ENCODE measurements at places on chromosomes 13 and 19. TPM values are rescaled to one million over a fixed set of nuclear protein-coding genes. Genes with fewer than 3 reads are reported as not detected.

GRCh38 chr19:40687525-40688016 lies 2.9 kb downstream of the NUMBL start:
- DNase-seq, result peak; percentile 93

Gene ZFP28
- total RNA-seq, result 5.7 TPM

DNA sequence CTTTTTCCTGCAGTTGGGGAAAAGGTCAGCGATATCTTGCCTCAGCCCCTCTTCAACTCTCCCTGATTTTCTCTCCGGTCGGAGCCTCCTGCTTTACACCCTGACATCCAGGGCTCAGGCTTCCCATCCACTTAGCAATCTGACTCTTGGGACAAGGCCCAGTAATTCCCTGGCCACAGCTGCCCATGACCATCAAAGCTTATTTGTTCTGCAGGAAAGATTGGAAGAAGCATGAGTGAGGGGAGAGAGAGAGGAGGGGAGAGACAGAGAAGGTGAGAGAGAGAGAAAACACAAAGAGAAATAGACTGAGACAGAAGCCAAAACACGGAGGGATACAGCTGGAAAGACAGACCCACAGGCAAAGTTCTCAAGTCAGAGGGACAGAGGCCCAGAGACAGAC lies 13.7 kb downstream of the SYT3 start:
- no peak for DNase-seq

Gene CBLC
- total RNA-seq, result not detected

GRCh38 chr19:11203194-11204075 lies 6.1 kb upstream of the KANK2 start:
- DNase-seq, result peak; percentile 87

GRCh38 chr19:57231686-57232085 lies 863 bp downstream of the AURKC start:
- no peak for DNase-seq

GRCh38 chr19:9757544-9758501 lies 10.7 kb downstream of the ZNF846 start:
- DNase-seq, result no peak

GRCh38 chr19:45141203-45141900 lies 19.4 kb downstream of the NKPD1 start:
- DNase-seq, result no peak

DNA sequence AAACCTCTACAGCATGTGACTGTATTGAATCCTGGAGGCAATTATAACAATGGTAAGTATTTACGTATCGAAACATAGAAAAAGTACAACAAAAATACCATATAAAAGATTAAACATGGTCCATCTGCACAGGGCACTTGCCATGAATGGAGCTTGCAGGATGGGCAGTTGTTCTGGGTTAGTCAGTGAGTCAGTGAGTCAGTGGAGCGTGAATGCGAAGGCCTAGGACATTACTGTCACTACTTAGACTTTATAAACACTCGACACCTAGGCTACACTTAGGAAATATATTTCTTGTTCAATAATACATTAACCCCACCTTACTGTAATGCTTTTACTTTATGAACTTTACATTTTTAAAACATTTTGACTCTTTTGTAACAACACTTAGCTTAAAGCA lies 35.6 kb upstream of the TMTC4 start:
- DNase-seq, result no peak

DNA sequence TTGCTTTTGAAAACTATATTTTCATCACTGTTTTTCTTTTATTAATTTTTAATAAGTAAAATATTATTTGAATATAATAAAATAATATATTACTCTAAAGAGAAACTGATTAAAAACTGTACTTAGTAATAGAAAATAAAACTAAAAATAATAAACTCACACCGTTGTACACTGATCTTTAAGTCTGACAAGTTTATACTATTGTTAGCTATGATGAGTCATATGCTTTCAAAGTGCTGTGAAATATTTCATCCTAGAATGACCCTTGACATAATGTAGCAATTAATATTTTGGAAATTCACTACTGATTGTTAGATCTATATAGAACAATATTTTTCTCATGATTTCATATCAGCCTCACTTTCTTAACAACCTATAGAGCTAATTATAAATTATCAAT lies 1040.6 kb upstream of the SPRY2 start:
- no peak for DNase-seq

- no peak for DNase-seq
These were observed 2.5 kb upstream of the S1PR4 start for GRCh38 chr19:3175781-3176714.

Gene PDX1
- not detected for total RNA-seq

Gene EDNRB
- 29.5 TPM for total RNA-seq

DNA sequence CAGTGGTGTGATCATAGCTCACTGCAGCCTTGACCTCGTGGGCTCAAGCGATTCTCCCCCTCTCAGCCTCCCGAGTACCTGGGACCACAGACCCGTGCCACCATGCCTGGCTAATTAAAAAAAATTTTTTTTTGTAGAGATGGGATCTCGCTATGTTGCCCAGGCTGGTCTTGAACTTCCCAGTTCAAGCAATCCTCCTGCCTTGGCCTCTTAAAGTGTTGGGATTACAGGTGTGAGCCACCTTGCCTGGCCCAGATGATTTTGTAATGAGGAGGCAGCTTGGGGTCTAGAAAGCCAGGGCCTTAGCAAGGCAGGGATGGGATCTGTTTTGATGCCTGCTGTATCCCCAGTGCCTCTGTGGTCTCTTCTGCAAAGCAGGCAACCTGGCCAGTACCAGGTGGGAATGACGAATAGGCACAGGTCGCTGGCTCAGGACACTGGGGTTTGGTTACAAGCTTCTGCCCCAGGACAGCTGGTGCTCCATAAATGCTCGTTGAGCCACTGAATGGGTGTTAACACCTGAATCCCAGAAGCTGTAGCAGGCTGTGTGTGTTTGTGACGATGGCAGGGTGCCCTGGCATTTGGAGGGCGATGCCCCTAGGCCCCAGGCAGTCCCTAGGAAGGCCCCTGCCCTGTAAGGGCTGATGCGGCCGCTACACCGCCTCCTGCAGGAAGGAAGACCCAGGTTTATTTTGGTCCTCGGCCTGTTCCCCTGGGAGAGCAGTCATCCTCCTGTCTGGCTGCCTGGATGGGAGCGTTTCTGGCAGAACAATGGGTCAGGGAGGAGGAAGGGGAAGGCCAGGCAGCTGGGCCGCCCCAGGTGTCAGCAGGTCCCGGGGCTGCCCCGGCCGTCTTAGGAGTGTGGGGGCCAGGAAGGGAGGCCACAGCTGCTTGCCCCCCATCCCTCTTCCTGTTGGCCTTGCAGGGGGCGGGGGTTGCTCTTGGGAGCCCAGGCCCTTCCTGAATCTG lies 8.6 kb downstream of the TNFAIP8L1 start:
- DNase-seq, result peak; percentile 83

- DNase-seq, result no peak
These were observed 836 bp upstream of the BST2 start for GRCh38 chr19:17406046-17406886.

Gene SYNGR4
- not detected for total RNA-seq

Gene SF3A2
- total RNA-seq, result 28.8 TPM

DNA sequence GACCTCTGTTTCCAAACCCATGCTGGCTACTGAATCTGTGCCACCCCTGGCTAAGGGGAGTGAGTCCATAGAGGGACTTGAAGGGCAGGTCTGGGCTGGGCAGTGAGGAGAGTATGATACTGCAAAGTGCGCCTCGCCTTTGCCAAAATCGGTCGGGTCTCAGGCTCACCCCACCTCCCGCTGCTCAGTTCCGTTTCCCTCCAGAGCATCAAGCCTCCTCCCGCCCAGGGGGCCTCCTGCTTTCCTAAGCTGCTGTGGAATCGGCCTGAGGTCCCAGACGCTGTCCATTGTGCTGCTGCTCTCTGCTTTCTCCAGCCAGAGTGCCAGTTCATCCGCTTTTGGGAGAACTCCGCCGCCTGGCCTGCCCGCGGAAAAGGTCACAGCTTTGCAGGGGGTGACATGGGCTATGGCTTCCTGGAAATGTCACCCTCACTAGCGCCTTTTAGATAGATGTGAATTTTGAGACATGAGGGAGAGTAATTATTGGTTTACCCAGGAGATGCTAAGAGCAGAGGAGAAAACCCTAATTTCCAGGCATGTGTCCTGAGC lies 1418.4 kb downstream of the UQCRFS1 start:
- DNase-seq, result peak; percentile 43

Gene LGALS14
- total RNA-seq, result not detected

- DNase-seq, result no peak
These were observed 3.2 kb upstream of the ZNF154 start for GRCh38 chr19:57712222-57712621.

- no peak for DNase-seq
These were observed 94.6 kb downstream of the EFNB2 start for GRCh38 chr13:106440866-106441265.

GRCh38 chr13:114313061-114313860 lies 1.0 kb upstream of the CHAMP1 start:
- no peak for DNase-seq

GRCh38 chr13:93861818-93862217 lies 617.7 kb downstream of the DCT start:
- DNase-seq, result peak; percentile 23

Gene OR7A10
- not detected for total RNA-seq

Gene FGF21
- total RNA-seq, result not detected

DNA sequence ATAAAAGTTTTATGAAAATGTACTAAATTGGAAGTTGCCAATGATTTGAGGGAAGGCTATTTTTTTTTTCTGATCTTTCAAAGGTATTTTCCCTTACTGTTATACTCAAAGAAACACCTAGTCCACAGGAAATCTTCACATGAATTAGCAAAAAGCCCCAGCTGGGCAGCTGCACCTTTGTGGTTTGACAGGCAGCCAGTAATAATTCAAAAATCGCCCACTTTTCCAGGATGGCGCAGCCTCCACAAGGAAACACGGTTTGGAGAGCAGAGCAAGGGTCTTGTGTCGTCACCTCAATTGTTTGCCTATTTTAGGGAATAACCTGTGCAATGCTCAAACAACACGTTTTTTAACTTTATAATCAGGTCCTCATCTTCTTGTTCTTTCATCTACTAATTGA lies 324.9 kb upstream of the GPC6 start:
- DNase-seq, result no peak

GRCh38 chr13:35704331-35704730 lies 227.8 kb upstream of the MAB21L1 start:
- no peak for DNase-seq

Gene COPE
- 136 TPM for total RNA-seq

GRCh38 chr13:74770361-74770760 lies 636.2 kb upstream of the KLF12 start:
- no peak for DNase-seq

GRCh38 chr19:17944301-17944700 lies 11.5 kb downstream of the CCDC124 start:
- DNase-seq, result peak; percentile 32

Gene S1PR4
- 1.5 TPM for total RNA-seq

DNA sequence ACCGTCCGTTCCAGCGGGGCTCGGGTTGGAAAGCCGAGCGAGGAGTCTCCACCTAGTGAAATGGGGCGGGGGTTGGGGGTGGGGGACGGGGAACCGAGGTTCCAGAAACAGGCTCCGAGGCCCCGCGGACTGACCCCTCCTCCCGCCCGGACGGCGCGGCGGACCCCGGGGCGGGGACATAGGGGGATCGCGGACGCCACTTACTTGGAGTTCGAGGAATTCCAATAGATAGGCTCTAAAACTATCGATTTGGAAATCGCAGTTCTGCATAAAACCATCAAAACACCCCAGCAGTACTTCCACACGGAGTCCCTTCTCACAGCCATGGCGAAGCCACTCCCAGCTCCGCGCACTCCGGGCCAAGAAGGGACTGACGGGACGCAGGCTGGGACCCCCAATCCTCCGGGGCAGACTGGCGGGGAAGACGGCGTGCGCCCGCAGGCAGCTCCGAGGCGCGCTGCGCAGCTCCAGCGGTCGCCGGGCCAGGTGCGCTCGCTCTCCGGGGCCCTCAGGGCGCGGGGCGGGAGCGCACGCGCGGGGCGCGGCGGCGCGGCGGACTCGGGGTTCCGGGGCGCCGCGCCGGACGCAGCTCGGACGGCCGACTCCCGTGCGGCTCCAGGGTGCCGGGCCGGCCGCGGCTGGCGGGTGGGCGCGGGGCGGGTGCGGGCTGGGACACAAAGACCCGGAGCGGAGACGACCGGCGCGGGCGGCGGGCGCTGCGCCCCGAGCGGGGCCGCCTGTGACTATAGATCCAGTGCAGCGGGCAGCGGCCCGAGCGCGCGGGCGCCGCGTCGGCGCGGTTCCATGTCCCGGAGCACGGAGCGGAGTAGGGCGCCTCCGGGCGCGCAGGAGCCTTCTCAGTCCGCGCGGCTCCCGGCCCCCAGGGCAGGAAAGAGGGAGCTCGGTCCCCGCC lies 567 bp downstream of the EFNB2 start:
- peak; percentile 46 for DNase-seq

- DNase-seq, result no peak
These were observed 15.9 kb upstream of the TICAM1 start for GRCh38 chr19:4847190-4847973.

Gene DMWD
- 57.7 TPM for total RNA-seq

GRCh38 chr13:110540871-110541525 lies 20.5 kb downstream of the RAB20 start:
- no peak for DNase-seq

Gene GJB6
- not detected for total RNA-seq

Data from left cardiac atrium (tissue), 4 donors.